ENCODE measurements at places on chromosomes 3 and 15.
A peak's percentile ranks its signal among the peaks of the same experiment; 100 is the strongest.

- DNase-seq: no peak
These were observed 36.6 kb downstream of the OSTN start for GRCh38 chr3:191235331-191236314.

DNA sequence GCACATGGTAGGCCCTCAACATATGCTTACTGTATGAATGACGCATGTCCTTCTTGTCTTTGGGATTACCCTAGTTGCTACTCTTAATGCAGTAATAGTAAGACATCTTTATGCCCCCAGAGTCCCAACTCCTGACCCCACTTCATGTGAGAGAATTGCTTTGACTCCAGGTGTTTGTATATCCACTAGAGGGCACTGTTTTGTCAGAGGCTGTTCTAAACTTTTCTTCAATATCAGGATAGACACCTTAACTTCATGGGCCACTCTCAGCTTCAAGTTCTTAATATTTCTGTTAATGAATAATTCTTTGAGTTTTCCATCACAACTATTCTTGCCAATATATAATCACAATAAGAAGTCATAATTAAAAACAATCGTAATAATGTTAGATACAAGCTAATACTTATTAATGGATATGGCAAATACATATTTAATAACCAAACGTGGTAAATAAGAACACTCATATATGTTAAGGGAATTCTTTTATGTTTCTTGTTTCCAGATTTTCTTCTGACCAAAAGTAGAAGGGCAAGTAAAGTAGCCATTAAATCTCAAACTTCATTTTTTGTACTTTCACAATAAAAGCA, 337.2 kb upstream of the DNAJC19 start:
- DNase-seq: peak; percentile 16

- no peak for DNase-seq
These were observed 135.0 kb downstream of the SPATA16 start for GRCh38 chr3:173006006-173006405.

GRCh38 chr15:63025460-63025859, 17.1 kb upstream of the TPM1 start:
- DNase-seq: no peak

GRCh38 chr3:129864519-129864918, 29.0 kb downstream of the TMCC1 start:
- no peak for DNase-seq

DNA sequence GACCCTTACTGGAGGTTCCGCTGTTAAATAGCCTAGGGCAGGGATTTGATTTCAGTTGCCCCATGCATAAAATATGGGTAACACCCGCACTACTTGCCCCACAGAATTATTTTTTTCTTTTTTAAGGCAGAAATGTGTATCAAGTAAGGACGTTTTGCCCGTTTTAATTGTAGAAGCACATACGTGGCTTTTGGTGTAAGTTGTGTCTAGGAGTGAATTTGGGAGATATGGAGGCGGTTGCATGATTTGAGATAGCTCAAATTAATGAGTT, 636 bp upstream of the LRRC58 start:
- DNase-seq: no peak

GRCh38 chr15:101123222-101123910, 128.5 kb downstream of the CHSY1 start:
- no peak for DNase-seq

Measured in cerebellar cortex (tissue), 1 donor.